ENCODE measurements at places on chromosomes 7 and 10.

DNA sequence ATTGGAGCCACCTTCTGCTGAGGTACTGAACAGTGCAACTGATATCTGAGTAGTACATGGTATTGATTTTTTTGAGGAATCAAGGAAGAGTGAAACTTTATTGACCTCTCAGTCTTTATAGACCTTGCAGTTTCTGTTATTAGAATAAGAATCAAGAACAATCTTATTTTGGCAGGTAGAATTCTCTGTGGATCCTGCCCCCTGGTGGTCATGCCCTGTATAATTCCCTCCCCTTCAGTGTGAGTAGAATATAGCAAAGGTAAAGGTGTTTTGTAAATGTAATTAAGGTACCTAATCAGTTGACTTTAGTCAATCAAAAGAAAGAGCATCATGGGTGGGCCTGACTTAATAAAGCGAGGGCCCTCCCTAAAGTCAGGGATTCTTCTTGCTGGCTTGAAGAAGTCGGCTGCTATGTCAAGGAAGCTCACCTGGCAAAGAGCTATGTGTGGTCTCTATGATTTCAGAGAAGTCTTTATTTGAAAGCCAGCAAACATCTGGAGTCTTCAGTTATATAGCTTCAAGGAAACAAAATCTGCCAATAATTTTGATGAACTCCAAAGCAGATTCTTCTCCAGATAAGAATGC, 142.8 kb downstream of the LSM5 start:
- DNase-seq: no peak

GRCh38 chr7:116733924-116734580, 62.1 kb downstream of the MET start:
- DNase-seq: no peak

- DNase-seq: no peak
These were observed 162.2 kb downstream of the SH3PXD2A start for GRCh38 chr10:103692952-103693811.

GRCh38 chr7:72435366-72435765, 23.2 kb upstream of the CALN1 start:
- DNase-seq: no peak

DNA sequence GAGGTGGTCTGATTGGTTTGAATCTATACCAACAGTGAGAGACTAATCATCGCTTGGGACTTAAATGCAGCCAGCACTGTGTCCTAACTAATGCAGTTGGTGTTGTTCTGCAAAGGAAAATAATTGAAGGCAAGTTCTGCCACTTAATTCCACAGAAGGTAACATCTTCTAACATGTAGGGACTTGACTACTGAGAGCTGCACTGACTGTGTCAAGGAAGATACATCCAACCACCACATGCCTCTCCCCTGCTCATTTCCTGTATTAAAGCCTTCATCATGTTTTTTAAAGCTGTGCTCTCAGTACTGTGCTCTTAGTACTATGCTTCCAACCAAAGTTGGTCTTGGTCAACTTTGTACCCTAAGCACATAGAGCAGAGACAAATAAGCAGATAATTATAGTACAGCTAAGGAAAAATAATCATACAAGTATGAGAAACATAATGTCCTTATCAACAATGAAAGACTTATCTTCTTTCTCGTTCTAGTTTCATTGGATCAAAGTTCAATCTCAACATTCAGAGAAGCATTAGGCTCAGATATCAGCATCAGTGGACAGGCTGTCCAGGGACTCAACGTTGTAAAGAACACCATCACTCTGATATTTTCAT, 2.8 kb upstream of the CYP3A4 start:
- DNase-seq: no peak
